ENCODE measurements at places on chromosomes 3 and 15.

GRCh38 chr3:52693071-52693470 is 7.2 kb downstream of the GNL3 start:
- no peak for DNase-seq

GRCh38 chr15:90261811-90262210 is 3.7 kb upstream of the NGRN start:
- no peak for DNase-seq

- DNase-seq, result no peak
These were observed 33.5 kb upstream of the RBP1 start for GRCh38 chr3:139572847-139573672.

DNA sequence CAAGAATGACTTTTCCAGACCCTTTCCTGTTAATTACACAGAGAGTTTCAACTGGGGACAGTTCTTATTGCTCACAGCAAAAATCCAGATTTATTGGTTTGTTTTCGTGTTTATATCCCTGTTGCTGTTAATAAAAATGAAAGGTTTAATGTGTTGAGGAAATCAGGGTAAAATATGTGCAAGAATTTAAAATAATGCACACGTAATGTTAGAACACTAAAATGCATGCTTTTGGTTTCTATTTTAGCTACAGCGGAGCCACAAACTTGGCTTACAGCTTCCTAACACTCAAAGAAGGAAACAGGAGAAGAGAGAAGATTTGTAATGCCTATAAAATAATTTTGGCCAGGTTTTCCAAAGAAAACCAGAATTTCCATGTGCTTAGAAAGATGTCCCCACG is 62.7 kb downstream of the CASR start:
- DNase-seq, result no peak

DNA sequence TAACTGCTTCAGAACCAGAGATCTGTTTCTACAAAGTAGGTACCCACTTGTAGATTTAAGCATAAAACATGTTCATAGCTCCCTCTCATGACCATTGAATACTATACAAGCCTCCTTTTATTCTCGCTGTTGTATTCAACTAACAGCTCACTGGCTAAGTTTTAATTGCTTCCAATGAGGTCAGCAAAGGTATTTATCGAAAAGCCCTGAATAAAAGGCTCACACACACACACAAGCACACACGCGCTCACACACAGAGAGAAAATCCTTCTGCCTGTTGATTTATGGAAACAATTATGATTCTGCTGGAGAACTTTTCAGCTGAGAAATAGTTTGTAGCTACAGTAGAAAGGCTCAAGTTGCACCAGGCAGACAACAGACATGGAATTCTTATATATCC is at the start of gene FGF7:
TSS of gene FGF7 (plus strand) at position 222 of the 400 bp plus-strand sequence. CDS start 1,056 bp downstream, outside the sequence.
- no peak for DNase-seq

DNA sequence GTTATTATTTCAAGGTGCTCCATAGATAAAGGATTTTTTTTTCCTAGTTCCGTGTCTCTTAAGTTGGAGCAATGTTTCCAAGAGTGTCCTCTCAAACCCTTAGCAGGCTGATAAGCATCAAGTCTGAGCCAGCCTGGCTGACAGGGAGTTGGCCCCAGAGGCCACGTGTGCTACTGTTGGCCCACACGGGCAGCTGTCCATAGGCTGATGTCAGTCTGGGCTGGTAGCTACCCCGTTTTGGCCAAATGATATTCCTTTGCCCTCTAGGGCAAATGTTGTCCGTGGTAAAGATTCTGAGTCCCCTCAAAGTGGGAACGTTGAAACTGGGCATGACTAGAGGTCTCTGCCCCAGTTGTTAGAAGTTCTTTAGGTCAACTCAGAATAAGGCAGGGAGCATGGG is 99.4 kb downstream of the FLNB start:
- no peak for DNase-seq

DNA sequence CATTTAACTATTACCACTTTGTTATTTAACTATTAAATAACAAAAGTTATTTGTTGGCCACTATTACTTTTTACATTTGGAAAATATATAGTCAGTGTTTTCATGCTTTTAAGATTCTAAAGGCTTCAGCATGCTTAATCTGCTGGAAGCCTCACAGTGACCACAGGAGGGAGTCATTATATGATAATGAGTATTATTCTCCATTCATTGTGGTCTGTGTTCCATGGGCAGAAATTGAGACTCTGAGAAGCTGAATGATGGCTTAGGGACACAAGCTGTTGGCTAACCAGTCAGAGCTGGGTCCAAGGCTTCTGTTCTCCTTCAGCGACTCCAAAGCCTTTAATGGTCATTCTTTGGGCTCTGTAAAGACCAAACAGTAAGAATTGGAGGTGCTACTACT is 64.7 kb downstream of the BFSP2 start:
- no peak for DNase-seq

DNA sequence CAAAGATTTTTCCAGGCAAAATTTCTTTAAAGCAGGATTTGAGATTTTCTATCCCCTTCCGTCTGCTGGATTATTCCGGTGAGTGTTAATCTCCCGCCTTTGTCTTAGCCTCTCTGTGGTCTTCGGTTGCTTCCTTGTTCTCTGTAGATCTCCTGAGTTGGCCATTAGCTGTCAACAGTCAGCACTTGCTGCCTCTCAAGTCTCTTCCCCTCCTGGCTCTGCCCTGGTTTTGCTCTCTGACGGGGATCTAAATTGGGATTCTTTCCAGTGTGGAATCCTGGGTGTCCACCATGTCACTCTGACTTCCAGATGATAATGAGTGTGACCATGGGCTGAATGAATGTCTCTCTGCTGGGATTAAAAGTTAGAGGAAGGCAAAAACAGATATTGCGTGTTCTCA is 121.5 kb downstream of the IGF1R start:
- DNase-seq, result no peak

GRCh38 chr15:40279437-40280141 is 3.3 kb downstream of the ANKRD63 start:
- DNase-seq, result peak; percentile 69

All from activated CD8-positive, alpha-beta memory T cell treated with anti-CD3 and anti-CD28 coated beads for 48 hours (primary cell).